ENCODE measurements at places on chromosomes 12 and 14.

GRCh38 chr14:29558516-29558915, 369.1 kb downstream of the PRKD1 start:
- DNase-seq, result peak; percentile 58

DNA sequence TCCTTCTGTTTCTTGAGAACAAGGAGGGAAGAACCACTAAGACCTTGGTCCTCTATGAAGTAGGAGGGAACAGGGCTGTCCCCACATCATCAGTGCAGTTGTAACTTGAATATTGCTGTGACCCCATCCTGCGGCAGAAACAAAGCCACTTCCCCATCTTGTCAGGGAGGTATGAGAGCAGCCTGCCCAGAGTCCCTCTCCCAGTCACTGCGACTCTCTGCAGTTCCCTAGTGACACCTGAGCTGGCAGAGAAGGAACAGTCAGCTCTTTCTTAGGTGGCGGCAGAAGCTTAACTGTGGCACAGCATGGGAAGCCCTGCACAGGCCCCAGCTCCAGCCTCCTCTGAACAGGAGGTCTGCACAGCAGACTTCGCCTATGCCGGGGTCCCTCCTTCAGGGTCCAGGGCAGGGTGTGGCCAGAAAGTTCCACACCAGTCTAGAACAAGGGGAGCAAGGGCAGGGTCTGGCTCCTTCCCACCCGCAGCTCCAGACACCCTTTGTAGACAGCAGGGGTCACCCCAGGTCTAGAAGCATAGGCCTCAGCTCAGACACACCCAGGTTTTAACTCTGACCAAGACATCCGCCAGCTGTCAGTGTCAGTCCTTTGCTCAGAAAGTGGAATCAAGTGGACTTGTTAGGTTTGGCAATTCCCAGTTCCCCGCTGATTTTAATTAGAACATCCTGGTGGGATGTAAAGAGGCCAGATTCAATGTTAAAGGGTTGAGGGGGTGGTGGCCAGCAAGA, 36.8 kb downstream of the DEGS2 start:
- no peak for DNase-seq

GRCh38 chr12:11855983-11856374, 206.5 kb downstream of the ETV6 start:
- DNase-seq, result peak; percentile 17

GRCh38 chr12:127450826-127451225, 816.1 kb upstream of the TMEM132C start:
- no peak for DNase-seq

DNA sequence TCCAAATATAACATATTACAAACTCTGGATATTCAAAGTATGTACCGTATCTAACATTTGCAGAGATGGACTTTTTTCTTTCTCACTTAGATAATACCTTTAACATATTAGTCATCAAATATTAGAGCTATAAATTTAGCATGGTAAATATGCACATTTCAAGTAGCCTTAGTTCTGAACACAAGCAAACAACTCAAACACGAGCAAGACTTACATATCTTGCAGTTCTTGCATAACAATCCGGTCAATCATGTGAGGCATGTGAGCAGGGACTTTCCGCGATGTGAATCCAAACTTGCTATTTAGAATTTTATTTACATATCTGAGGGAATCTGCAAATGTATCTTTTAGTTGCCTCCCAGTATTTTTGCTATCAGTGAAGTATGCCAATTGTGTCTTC, 22.1 kb upstream of the SYCP3 start:
- DNase-seq, result no peak

DNA sequence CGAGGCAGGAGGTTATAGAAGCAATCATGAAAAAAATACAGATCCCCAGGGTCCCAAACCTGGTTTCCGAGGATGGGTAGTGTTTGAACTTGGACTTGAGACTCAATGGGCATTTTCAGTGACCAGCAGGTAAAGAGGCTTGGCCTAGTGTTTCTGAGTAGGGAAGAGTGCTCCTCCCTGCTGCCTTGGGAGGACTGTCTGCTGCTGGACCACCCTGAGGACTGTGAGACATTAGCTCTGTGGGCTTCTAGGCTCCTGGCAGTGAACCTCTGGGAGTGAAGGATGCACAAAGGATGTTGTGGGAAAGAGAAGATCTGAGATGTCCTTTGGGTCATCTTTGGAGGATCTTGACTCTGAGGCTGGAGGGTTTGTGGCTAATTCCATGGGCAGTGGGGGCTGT, 30.5 kb downstream of the ANKRD9 start:
- DNase-seq, result no peak
